CD4-positive, alpha-beta T cell treated with Interleukin-4 for 4 hours (primary cell): ENCODE measurements at places on chromosomes 16 and 17.
A peak's percentile ranks its signal among the peaks of the same experiment; 100 is the strongest.

GRCh38 chr17:33072421-33073161, 80.9 kb downstream of the SPACA3 start:
- no peak for DNase-seq

DNA sequence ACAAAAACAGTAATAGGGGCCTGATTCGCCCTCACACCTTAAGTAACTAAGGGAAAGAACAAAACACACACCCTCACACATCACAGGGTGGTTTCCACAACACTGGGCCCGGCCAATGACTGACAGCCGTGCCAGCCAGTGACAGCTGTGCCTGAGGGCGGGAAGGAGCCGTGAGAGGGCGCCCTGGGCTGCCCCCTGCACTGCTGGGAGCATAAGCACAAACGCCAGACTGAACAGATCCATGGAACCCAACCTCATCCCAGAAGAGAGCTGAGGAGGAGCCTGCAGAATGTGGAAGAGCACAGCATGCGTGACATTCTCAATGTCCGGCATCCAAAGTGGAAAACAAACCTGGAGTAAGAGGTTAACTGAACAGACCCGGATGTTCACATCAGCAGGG, 16.0 kb downstream of the CSNK1D start:
- DNase-seq: peak; percentile 80

- no peak for DNase-seq
Measured at GRCh38 chr16:29891525-29892457, 7.6 kb downstream of the SEZ6L2 start.

GRCh38 chr17:79748295-79749099, 17.8 kb downstream of the ENPP7 start:
- DNase-seq: no peak

DNA sequence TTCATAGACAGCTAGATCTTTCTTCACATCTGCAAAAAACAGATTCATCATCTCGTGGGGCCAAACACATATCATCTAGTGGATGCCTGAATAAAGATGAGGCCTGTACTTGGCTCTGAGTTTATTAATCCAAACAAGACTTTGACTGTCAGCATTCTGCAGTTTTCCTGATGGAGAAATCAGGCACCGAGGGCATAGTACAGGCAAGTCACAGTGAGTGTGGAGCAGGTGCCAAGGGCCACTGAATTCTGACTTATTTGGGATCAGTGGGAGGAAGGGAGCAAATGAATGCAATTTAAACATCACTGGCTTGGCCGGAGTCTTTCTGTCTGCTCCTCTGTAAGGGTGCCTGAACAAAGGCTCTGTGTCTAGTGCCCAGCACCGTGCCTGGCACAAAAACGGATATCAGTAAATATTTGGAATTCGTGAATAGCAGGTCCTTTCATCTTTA, 975 bp downstream of the CFAP20 start:
- no peak for DNase-seq

GRCh38 chr16:26712876-26713275, 353.9 kb upstream of the C16orf82 start:
- no peak for DNase-seq

- no peak for DNase-seq
Measured at GRCh38 chr16:84237994-84238750, 1.6 kb downstream of the KCNG4 start.
